ENCODE measurements at places on chromosomes 12 and 14.

DNA sequence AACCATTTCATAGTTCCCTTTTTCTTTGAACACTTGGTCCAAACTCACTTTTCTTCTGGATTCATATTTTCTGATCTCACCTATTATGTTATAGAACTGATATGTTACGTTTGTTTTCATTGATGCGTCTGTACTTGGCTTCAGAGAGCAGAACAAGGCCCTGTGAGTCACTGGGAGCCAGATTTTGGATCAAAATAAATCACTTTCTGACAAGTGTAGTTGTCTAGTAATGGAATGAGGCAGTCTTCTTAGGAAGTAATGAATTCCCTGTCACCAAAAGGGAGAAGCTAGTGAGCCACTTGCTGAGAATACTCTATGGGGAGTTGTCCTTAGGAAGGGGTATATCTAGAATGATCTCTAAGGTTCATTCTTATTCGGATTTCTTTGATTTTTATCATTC is 10.2 kb downstream of the BICD1 start:
- DNase-seq, result no peak

DNA sequence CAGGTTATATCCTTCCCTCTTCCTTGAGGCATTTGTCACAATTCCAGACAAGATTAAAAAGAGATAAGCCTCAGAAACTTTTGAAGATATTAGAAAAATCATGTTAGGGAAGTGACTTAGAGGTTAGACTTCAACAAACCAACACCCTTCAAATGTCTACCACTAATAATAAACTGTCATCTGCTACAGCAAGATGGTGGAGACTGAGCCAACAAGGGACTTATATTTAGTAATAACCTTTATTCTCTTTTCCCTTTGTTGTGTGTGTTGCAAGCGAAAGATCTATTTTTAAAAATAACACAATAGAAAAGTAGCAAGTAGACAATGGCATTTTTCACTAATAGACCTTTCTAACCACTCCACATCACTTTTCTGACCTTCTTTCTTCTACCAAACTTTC is 28.6 kb downstream of the PRICKLE1 start:
- no peak for DNase-seq

DNA sequence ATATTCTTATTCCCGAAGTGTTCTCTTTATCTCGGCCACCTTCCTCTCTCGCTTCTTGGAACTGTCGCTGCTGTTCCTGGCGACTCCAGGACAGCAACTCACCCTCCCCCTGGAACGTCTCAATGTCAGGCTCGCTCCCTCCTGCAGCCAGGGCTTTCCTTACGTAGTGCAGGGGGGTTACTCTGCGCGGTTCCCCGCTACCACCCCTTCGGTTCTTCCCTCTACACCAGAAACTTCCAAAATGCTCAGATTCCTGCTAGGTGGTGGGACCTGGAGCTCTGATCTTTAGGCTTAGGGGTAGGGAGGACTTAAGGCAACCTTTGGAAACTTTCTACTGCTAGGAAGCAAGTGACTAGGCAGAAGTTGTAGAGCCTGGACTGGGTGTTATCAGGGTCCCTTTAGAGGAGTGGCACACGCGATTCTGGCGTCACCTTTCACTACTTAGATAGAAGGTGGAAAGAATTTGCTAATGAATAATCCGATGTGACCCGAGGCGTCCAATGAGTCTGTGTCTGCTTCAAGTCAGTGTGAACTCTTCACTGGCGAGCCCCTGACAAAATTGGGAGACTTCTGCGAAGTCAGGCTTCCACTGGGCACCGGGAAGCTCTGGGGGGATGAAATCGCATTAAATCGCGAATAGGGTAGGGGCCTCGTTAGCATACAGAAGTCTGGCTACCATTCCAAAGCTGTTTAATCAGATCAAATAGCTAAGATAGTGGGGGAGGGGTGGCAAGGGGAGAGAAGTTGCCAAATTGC is 900 bp upstream of the DPF3 start:
- no peak for DNase-seq

DNA sequence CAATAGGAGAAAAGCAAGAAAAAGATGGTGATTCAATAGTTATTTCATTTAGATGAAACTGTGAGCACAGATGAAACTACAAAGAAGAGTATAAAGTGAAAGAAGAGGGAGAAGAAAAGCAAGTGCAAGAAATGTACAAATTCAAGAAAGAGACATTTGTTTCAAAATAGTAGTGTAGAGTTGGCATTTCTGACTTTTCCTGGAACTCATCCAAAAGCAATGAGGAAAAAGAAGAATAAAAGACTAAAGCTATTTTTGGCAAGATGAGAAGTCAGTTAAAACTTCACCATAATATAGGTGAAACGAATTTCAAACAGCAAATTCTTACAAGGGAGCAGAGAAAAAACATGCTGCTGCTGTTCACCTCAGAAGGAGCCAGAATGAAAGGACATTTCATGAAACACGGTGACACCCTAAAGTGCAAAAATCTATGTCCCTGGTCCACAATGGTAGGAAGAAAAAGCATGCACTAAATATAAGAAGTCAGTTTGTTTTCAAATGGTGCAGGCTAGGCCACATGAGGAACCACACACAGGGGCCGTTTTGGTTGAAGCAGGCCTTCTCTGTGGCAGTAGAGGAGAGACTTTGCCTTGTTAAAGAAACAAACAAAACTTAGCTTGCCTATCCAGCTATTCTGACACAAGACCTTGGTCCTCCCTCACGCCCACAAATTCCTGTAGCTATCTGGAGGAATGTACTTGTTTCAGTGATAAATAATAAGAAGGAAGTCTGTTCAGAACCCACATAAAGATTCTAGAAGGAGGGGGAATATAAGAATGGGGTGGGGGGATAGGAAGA is 11.1 kb upstream of the CMAS start:
- DNase-seq, result no peak

DNA sequence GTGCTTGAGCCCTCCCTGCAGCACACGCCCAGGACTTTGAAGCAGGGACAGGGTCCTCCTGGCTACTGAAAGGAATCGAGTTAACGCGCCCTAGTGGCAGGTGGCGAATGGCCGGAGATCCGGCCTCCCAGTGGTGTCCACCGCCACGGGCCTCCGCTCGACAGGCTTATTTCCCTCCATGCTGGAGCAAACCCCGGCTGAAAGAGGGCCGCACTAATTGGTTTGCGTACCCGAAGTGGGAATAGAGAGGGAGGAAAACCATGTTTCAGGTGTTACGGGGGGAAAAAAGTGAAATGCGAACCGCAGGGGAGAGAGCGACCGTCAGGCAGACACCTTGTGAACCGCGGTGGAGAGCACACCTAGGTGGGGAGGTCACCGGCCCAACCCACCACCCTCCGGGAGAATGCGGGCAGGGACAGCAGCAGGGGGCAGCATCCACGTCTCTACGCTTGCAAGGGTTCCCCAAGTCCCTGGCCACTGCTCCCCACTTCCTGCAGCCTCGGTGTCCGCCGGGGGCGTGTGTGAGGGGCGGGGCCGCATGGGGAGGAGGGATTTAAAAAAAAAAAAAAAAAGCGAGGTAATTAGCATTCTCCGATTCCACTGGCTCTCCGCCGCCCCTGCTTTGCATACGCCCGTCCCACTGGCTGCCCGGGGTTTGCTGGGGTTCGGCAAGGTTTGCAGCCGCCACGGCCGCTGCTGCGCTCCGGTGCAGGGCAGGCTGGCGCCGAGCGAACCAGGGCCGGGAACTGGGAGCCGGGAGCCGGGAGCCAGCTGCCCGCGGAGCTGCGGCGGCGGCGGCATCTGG is 224.6 kb upstream of the CRY1 start:
- peak; percentile 87 for DNase-seq

DNA sequence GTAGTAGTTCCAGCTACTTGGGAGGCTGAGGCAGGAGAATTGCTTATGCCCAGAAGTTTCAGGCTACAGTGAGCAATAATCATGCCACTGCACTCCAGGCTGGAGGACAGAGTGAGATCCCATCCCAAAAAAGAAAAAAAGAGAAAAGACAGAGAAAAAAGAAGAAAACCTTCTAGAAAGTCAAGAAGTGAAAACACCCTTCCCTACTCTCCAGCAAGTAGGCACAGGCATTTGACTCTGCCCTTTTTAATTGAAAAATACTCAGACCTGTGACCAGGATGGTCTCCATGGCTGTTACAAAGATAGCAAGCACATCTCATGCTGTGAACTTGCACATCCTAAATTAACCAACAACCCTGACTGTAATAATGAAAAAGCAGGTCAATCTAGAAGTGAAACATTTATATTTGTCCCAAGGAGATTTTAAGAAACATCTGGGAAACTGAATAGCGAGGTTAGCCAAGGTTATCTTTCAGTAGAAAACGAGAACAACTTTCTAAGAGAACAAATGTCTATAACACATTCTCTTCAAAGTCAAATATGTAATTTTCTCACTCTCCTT is 2.0 kb downstream of the TMTC1 start:
- no peak for DNase-seq

GRCh38 chr14:81342850-81343580 is 57.1 kb downstream of the STON2 start:
- no peak for DNase-seq

DNA sequence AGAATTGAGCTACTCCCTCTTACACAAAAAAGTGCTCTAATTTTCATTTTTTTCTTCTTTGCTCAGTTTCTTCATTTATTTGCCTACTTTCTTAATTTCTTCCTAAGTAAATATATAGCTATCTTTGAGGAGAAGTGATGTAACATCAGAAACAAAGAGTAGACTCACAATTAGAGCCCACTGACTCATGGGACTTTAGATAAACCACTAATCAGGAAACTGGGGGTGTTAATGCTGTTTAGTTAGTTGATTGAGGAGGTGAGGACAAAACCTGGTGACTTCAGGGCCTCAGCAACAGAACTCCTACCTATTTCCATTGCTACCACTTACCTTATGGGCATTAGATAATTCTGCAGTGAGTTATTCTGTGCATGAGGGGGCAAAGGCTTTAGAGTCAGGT is 151.7 kb downstream of the MON2 start:
- no peak for DNase-seq

- no peak for DNase-seq
These were observed 96.7 kb downstream of the CCER1 start for GRCh38 chr12:90858252-90858651.

GRCh38 chr14:38941488-38941887 is 161.5 kb downstream of the SEC23A start:
- DNase-seq, result no peak

GRCh38 chr14:56992332-56992820 is 182.1 kb upstream of the OTX2 start:
- no peak for DNase-seq

GRCh38 chr12:53004582-53004981 is 1.7 kb upstream of the EIF4B start:
- no peak for DNase-seq

- DNase-seq, result peak; percentile 89
These were observed 1.7 kb upstream of the CCND2 start for GRCh38 chr12:4271717-4272423.

DNA sequence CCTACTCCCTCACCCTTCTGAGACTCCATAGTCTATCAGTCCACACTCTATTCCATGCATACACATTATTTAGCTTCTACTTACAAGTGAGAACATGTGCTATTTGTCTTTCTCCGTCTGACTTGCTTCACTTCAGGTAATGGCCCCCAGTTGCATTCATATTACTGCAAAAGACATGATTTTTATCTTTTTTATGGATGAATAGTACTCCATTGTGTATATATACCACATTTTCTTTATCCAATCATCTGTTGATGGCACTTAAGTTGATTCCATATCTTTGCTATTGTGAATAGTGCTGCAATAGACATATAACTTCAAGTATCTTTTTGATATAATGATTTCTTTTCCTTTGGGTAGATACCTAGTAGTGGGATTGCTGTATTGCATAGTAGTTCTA is 171.8 kb downstream of the DACT1 start:
- no peak for DNase-seq

DNA sequence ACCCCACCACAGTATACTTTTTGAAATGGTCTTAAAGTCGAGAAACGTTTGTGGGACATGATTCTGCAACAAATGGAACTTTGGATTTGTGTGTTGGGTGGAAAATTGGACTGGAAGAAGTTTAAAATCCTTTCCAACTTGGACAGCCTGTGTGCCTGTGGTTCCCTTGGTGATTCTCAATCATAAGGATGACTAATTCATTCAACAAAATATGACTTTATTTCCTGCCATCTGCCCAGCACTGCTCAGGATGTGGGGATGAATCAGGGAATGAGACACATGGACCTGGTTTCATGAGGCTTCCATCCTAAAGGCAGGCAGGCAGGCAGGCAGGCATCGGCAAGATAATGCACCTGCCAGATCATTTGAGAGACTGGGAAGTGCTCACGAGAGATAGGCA is 57.3 kb upstream of the TMEM132D start:
- no peak for DNase-seq

DNA sequence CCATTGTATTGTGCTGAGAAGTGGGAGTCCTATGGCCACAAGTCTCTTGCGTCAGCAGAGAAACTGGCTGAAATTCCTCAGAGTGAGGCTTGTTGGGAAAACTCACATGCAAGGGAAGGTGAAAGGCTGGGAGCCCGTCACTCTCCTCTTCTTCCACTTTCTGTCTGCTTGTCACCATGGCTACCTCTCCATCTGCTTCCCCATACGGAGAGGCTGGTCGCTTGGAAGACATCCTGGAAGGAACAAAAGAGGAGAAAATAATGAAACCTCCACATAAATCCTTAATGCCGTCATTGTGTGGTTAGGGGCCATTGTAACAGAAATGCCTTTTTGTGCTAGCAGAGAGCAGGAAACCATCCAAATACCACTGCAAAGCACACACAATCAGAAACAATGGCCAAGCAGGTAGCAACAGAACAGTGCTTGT is 53.7 kb downstream of the SOX5 start:
- no peak for DNase-seq

GRCh38 chr12:22835431-22835830 is 210.5 kb downstream of the ETNK1 start:
- no peak for DNase-seq

- DNase-seq, result no peak
These were observed 7.3 kb upstream of the ITFG2 start for GRCh38 chr12:2805143-2805520.

- no peak for DNase-seq
These were observed 298.6 kb upstream of the PPFIA2 start for GRCh38 chr12:82057770-82058169.

DNA sequence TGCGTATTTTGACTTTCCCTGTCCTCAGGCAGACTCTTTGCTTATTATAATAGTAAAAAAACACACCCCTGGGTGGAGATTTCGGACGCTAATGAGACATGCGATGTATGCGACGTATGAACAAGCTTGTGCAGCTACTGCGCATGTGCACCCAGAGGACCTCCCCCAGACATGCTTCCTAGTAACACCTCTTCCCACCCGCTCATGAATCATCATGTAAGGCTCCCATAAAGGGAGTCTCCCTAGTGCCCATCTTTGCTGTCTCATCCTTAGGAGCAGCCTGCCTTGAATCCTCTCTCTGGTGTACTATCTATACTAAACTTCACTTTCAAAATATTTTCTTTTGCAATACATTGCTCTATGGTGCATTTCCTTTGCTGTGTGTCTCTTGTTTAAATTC is 210.1 kb downstream of the TMEM132D start:
- DNase-seq, result no peak

Measured in activated naive CD4-positive, alpha-beta T cell treated with Interleukin-2 at 50 U/mL for 16 hours (primary cell).